GM23338 (cell line): ENCODE measurements at places on chromosomes 11 and 22. TPM values are rescaled to one million over a fixed set of nuclear protein-coding genes. Genes with fewer than 3 reads are reported as not detected.

The SAA1 gene
- total RNA-seq = not detected in 2 replicates

The POTEH gene
- not detected in 2 replicates for total RNA-seq

The TRIM48 gene
- total RNA-seq = not detected in 2 replicates

The LDLRAD3 gene
- total RNA-seq = 13.4 and 19.4 TPM in 2 replicates

The OR51B2 gene
- total RNA-seq = not detected in 2 replicates

The MCM5 gene
- total RNA-seq = 287 and 325 TPM in 2 replicates
